ENCODE measurements at places on chromosomes 1 and 21. TPM values are rescaled to one million over a fixed set of nuclear protein-coding genes. Genes with fewer than 3 reads are reported as not detected.

Gene PTGER3
- total RNA-seq: 0.26 TPM

Gene PHLDA3
- 53.9 TPM for total RNA-seq

Gene RIPK4
- total RNA-seq: 3.6 TPM

Gene S100A9
- total RNA-seq: not detected

DNA sequence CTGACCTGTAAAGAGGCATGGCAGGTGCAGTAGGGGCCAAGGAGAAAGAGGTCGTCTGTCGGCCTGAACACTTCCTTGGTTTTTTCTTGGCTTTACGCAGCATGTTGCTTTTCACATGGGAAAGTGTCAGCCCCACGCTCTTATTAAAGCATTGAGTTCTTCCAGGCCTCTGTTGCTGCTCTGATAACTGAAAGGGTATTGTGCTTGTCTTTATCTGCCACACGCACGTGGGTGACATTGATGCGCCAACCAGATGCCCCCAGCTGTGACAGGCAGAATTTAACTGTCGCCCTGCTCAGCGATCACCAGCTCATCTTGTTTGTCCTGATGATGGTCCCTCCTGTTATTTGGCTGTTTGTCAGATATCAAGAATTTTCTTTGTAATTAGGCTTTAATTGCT, 76.5 kb downstream of the GALNT2 start:
- no peak for DNase-seq

DNA sequence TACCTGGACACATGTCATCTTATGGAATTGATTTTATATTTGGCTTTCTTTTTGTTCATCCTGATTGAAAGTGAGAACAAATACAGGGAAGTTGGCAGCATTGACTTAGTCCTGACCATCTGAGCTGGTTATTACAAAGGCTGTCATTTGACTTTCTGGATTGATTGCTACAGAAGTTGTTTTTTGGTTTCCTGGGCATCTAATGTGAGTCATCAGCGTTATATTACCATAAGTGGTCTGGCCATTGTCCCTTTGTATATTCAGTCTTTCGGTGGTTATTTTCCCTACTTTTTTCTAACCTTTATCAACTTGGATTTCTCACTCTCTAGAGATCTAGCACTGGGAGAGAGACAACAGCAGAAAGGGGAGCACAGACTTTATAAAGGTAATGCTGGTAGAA, 1646.5 kb downstream of the MRPL39 start:
- no peak for DNase-seq

Gene BRINP2
- total RNA-seq: not detected

- no peak for DNase-seq
Observed at GRCh38 chr1:243513726-243514491, 258.1 kb downstream of the SDCCAG8 start.
